ENCODE measurements at places on chromosomes 1 and 21.

- no peak for DNase-seq
These were observed 50.5 kb downstream of the PEX14 start for GRCh38 chr1:10525208-10525607.

- peak; percentile 45 for DNase-seq
These were observed 22.9 kb upstream of the EPS8L3 start for GRCh38 chr1:109786531-109787021.

DNA sequence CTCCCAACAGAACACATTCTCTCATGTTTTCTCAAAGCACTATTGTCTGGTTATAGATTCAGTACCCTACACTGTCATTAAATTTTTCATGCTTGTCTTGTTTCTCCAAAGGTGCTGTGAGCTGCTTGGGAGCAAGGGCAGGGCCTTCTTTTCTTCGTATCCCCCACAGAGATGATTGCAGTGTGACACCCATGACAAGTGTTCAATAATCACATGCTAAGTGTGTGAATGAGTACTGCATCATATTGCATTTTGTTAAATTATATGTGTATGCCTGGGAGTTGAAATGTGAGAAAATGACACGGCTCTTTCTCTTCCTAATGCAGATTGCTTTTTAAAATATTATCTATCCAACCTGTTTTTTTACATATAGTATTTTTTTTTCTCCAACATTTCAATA, 57.3 kb upstream of the MAGI3 start:
- no peak for DNase-seq

DNA sequence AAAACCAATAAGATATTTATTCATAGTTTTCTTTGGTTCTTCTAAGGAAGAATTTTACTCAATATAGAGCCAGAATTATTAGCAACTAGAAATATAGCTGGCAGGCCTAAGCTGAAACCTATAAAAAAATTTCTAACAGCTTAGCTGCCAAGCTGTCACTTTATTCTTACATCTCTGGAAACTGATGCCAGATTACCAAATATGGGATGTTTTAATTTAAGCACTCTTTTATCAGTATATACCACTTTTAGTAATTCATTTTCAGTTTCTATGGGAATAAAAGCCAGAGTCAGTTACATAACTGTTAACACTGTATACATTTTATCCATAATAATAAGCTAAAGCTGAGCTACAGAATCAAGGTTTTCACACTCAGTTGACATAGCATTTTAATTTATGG, 68.7 kb upstream of the MPC2 start:
- DNase-seq = no peak

- no peak for DNase-seq
These were observed 355.1 kb downstream of the GPATCH2 start for GRCh38 chr1:217275655-217276398.

DNA sequence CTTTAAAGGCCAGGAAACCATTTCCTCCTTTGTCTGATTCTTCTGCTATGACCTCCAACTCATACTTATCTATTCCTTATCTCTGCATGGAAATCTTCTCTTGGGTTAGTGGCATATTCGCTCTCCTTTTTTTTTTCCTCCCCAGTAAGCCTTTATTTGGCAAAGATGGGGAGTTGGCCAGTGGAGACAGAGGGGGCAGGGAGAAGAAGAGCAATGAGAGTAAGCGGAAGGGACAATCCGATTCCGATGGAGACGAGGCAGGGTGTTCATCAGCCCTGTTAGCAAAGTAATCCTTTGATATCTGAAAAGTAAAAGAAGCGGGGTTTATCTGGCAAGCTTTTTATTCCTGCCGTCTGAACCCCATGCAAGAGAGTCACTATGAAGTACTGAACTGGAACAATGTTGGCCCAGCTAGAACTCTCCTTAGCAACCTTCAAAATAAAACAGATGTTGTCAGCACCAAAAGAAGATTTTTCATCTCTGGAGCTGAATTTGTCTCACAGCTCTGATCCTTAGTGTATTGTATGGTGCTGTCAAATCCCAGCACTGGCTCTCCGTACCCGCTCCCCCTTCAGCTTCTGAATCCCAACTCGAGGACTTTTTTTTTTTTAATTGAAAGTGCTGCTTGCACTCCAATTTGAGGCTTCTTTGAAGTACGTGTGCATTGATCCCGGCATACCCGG, 40.9 kb downstream of the PTGFRN start:
- DNase-seq = peak; percentile 49

- no peak for DNase-seq
These were observed 83.0 kb downstream of the ST6GALNAC5 start for GRCh38 chr1:76950306-76950705.

DNA sequence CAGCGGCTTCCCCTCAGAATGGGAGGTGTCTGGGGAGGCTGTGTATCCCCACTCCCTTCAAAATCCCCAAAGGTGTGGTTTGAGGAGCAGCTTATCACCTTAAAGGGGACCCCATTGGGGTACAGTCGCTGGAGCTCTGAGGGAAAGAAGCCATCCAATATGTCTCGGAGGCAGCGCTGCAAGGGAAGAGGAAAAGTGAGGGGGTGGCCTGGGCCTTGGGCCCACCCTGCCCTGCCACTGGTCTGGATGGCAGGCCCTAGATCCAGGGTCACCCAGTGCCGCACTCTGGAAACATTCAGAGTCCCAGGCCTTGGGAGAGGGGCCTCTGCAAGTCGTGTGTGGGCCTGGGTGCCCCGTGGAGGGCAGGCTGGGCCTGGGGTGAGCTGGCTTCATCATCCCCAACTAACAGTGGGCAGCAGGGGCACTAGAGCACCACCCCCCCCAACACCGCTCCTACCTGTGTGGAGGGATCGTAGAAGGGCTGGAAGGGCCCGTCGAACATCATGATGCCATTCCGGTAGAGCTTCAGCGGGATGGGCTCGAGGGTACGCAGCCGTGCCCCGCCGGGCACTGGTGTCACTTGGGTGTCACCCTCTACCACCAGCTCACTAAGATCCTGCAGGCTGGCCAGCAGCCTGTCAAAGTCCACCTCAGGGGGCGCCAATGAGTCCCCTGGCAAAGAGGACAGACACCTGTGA, 5.6 kb downstream of the SH3BGRL3 start:
- no peak for DNase-seq

Data from right forelimb (tissue), 1 donor.